ENCODE measurements at places on chromosomes 16 and 17.

GRCh38 chr17:63946440-63947363 lies 14.6 kb upstream of the CD79B start:
- peak; percentile 75 for DNase-seq

- DNase-seq, result no peak
These were observed 752.9 kb downstream of the KCNJ2 start for GRCh38 chr17:70922268-70922667.

GRCh38 chr17:11284811-11285210 lies 43.8 kb downstream of the SHISA6 start:
- DNase-seq, result no peak

GRCh38 chr16:84817206-84817605 lies 2.6 kb upstream of the CRISPLD2 start:
- DNase-seq, result no peak

DNA sequence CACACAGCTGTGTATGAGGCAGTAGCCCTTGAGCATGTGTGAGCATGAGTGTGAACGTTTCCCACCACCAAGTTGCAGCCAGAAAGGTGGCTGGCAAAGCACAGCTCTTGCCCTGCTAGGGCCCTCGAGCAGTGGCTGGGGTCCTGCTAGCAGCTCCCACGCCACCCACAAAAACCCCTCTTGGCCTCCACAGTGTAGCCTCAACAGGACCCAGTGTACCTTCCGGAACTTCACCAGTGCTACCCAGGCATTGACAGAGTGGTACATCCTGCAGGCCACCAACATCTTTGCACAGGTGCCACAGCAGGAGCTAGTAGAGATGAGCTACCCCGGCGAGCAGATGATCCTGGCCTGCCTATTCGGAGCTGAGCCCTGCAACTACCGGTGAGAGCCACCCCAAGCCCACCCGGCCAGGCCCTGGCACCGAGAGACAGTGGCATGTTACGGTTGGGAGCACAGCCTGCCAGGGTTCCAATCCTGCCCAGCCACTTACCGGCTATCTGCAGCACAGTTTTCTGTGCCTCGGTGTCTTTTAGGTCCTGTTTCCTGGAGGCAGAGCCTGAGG lies 53.1 kb downstream of the SCNN1B start:
- DNase-seq, result no peak

DNA sequence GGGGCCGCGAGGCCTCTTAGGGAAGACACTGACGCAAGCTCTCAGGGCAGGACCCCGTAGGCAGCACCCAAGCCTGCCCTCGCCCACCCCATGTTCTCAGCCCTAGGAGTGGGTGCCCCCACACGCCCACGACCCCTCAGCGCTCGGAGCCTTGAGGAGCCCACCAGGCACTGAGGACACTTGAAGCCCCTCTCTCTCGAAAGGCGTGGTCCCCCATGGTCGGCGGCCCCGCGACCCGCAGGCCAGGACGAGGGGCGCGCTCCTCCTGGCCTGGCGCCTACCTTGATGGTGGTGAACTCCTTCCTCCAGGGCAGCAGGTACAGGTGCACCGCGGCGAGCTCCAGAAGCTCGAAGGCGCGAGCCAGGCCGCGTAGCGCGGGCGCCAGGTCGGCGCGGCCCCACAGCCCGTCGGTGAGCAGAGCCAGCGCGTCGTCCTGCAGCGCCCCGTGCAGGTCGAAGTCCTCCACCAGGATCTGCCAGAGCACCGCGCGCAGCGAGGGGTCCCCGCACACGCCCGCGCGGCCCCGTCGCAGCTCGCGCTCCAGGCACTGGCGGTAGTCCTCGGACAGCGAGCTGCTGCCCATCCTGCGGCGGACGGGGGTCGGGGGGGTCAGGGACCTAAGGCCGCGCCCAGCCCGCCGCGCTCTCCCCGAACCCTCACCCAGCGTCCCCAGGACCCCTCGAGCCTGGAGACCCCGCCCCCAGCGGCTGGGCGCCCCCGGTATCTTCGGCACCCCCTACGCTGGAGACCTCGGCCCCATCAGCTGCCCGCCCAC lies 668 bp downstream of the SPATA2L start:
- DNase-seq, result peak; percentile 50

DNA sequence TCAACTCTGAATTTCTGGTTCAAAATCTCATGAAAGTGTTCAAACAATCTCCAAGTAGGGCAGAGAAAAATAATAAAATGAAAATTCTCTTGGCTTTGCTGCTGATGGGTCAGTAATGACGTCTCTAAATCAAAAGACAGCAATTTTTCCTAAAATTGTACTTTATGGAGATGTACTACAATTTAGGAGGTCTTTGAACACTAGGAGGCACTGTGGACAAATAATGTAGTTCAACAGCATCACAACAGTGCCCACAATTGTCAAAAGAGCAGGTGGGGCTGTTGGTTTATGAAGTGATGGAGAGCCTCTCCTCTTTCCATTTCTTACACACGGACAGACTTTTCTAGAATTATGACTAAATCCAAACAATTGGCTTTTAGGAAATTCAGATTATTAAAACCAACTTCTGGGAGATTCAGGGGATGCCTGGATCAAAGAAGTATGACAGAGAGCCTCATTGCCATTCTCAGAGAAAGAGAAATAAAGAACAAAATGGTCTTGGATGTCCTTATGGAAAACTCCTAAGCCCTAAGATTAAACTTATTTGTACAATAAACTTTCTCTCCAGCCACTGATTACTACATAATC lies 23.8 kb downstream of the EZH1 start:
- DNase-seq, result peak; percentile 71

- DNase-seq, result no peak
These were observed 235.2 kb upstream of the SOX9 start for GRCh38 chr17:71885662-71886061.

GRCh38 chr17:601244-601925 lies 113.3 kb downstream of the VPS53 start:
- DNase-seq, result no peak

DNA sequence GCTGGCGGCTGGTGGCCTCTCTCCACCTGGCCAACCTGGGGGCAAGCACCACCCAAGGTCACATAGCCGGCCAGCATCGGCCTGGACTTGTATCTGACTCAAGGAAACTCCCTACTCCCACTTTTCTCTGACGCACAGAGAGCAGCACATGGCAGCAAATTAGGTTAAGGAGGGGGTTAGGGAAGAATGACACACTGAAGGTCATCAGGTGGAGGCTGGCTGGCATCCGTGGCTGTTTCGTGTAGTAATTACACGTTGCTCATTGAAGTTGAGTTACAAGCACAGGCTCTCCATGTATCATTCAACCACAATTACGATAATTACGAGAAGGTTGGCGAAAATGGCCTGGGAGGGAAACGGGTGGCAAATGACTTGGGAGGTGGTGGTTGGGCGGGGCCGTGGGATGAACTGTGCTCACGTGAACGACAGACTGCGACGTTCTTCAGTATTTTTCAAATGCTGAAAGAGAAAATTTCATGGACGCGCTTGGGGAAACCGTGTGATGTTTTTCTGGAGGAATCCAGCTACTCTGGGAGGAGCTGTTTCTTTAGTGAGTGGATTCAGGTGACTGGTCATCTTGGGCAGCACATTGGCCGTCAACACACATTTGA lies 4.0 kb upstream of the METRNL start:
- no peak for DNase-seq

GRCh38 chr17:1474402-1475189 lies 17.9 kb downstream of the MYO1C start:
- no peak for DNase-seq

DNA sequence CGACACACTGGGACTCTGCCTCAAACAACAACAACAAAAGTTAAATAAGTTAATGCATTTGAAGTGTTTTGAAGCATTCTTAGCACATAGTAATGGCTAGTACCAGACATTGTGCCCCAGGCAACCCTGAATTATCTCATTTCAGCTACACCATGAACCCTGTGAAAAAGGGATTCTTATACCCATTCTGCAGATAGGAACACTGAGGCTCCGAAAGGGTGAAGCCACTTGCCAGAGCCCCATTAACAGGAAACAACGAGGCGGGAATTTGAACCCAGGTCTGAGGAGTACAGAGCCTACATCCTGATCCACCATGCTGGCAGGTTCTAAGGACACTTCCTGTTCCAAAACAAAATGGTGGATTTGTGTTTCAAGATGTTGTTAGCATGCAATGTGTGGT lies 9.2 kb downstream of the GPR139 start:
- no peak for DNase-seq

DNA sequence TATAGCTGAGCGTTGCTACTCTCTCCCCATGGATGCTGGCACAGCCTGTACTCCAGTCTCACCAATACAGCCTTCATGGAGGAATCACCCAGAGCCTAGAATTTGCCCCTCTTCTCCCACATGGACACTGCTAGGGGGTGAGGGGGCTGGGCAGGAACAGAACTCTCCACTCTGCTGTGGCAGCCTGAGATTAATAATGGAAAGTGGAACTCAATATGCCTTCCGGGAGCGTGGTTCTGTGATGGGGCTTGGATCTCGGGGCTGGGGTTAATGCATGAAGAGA lies 1.2 kb downstream of the SLC9A5 start:
- DNase-seq, result no peak

GRCh38 chr17:17811381-17812210 lies 25.2 kb downstream of the SREBF1 start:
- DNase-seq, result no peak

GRCh38 chr17:5971969-5972368 lies 98.2 kb upstream of the WSCD1 start:
- DNase-seq, result no peak

DNA sequence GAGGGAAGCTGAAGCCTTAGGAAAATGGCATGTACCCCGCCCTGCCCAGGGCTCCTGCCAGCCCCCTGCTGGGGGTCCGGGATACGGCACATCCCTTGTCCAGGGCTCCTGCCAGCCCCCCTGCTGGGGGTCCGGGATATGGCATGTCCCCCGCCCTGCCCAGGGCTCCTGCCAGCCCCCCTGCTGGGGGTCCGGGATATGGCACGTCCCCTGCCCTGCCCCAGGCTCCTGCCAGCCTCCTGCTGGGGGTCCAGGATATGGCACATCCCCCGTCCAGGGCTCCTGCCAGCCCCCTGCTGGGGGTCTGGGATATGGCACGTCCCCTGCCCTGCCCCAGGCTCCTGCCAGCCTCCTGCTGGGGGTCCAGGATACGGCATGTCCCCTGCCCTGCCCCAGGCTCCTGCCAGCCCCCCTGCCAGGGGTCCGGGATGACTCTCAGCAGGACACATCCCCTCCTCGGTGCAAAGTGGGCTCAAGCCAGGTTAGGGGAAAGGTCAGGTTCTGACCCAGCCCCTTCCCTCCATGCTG lies 43.2 kb downstream of the RPH3AL start:
- DNase-seq, result no peak

GRCh38 chr16:87698241-87698640 lies 67.5 kb downstream of the KLHDC4 start:
- DNase-seq, result peak; percentile 86

DNA sequence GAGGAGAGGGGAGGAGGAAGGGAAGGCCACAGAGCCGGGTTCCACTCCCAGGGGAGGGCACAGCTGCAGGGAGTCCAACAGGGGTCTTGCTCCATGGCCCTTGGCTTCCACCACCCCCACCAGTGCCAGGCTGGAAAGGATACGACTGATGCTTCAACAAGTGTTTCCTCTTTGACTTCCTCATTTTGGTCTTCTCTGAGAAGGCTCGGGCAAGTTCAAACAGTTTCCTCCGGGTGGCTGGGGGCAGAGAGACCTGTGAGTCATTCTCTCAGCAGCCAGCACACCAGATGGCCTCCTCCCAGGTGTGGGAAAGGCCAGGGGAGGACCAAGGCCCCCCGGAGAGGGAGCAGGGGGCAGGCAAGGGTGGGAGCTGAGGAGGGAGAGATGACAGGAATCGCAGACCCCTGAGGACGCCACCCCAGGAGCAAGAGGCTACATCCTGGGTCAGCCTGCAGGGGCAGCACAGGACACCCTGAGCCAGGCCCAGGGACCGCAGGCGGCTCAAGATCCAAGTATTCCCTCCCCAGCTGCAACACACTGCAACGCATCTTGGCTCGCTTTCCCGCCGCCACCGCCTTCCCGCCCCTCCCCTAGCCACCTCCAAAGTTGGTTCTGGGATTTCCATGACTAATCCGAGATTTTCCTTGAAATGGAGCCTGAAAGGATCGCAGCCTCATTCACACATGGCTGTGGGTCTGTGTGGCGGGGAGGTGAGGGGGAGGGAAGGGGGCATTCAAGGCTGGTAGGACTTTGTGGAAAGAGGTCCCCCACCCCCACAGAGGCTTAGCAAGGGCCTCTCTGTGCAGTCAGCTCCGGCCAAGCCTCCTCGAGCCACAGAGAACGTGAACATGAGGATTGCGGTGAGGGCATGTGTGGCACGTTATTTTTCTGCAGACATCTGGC lies 18.4 kb upstream of the MRPS23 start:
- DNase-seq, result peak; percentile 28
